HFFc6 (cell line): ENCODE measurements at places on chromosomes 7 and 10. TPM values are rescaled to one million over a fixed set of nuclear protein-coding genes. Genes with fewer than 3 reads are reported as not detected.

DNA sequence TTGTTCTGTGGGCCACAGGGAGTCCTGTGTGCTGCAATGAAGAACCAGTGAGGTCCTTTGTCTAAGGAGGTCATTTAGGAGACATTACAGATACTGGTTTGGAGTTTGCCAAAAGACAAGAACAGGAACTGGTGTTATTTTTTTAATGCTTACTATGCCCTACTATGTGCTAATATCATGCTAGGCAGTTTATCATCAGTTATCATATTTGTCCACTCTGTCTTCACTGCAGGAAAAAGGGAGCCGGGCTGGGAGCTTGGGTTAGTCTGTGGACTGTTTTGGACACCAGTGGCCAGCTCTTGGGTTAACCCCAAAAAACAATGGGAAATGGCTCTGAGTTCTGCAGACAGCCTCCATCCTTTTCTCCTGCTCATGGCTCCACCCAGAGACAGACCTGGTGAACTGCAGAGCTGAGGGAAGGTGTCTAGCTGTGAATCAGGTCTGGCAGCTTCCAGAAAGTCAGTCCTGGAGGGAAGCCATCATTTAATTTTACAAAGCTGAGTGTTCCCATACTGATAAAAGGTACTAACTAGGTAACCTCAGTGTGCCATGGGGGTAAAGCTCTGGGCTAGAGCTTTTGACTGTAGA is 101.2 kb upstream of the ZNF746 start:
- H3K4me1 ChIP-seq: peaks cover 2% of the 10 kb centered on the region; the same call in 1 of the 2 replicates
- peak; percentile 40 for DNase-seq
- H3K4me3 ChIP-seq: no peak overlapping the region
- H3K27ac ChIP-seq: peak overlapping the region; percentile 36; the same call in 1 of the 2 replicates
- peaks cover 2% of the 10 kb centered on the region; the same call in 1 of the 2 replicates for H3K27me3 ChIP-seq

Gene PTPN20
- total RNA-seq: not detected in 3 replicates

Gene DMBT1
- total RNA-seq: 0.05 TPM in 2 of 3 replicates, not detected in the other

GRCh38 chr7:85447004-85447403 is 260.1 kb upstream of the SEMA3D start:
- H3K36me3 ChIP-seq: no peaks in the 10 kb centered on the region
- no peak overlapping the region for H3K27ac ChIP-seq
- DNase-seq: no peak

DNA sequence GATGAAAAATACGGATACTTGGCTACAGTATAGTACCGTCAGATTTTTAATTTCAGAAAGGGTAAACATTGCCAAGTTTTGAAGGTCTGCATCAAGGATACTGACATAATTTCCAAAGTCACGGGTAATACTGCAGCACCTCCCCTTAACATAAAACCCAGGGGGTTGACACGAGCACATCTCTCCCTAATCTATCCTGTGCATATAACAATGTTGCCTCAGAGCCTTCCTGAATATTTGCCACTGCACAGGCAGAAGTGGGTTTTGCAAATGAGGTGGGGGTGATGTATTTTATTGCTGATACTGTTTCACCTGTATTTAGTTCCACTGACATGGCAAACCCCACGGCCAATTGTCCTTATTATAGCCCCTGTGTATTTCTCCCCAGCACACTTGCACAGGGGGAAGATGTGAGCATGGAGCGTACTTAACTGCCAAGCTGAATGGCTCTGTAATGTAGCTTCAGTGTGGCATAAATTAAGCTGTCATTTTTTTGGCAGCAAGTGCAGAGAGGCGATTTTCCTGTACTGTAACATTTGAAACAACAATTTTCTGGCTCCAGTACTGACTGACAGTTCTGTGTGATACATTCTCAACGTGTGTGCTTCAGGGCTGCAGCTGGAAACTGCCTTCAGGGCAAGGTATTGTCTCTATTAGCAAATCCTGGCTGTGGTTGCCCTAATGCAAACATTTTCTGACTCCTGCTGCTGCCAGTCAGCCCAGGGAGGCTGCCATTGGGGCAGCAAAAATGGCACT is 299.6 kb upstream of the SP4 start:
- H3K27ac ChIP-seq: no peak overlapping the region
- DNase-seq: no peak
- H3K4me1 ChIP-seq: no peaks in the 10 kb centered on the region
- no peak overlapping the region for H3K4me3 ChIP-seq
- no peaks in the 10 kb centered on the region; the same call in 1 of the 2 replicates for H3K36me3 ChIP-seq
